ENCODE measurements at places on chromosomes 7 and 10.

GRCh38 chr7:51251290-51251689, 65.3 kb downstream of the COBL start:
- DNase-seq, result no peak

GRCh38 chr10:17348501-17349349, 105.7 kb downstream of the ST8SIA6 start:
- no peak for DNase-seq

DNA sequence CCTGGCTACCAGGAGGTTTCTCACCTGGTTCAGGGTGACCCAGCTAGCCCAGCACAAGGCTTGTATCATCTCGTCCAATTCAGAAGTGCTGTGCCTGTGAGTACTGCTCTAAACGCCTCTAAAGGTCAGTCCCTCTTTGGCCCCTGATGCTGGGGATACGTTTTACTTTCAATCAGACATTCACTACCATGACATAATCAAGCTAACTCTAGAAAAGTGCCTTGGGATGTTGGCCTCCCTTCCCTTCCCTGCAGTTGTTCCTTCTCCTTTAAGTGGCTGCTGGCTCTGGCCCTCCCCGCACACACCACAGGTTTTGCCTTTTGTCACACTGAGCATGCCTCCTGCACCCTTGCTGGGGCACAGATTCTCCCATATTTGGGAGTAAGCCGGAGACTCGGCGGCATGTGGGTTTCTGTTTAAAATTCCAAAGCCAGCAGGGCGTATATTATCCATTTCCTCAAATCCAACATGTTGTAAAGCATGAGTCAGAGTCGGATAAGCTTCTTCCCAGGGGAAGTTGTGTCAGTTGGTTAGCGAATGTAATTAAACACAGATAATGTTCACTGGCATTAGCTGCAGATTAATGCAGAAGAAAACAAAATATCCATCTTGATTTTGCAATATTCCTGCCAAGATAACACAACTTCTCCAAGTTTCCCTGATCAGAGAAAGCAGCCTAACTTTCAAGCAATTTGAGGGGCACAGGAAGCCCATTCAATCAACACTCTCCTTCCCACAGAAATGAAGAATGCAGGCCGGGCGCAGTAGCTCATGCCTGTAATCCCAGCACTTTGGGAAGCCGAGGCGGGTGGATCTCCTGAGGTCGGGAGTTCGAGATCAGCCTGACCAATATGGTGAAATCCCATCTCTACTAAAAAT, 31.8 kb upstream of the VCL start:
- no peak for DNase-seq

- no peak for DNase-seq
Measured at GRCh38 chr7:6649241-6649961, 12.3 kb downstream of the ZNF316 start.

GRCh38 chr7:32163896-32164295, 93.7 kb upstream of the PDE1C start:
- no peak for DNase-seq
